ENCODE measurements at places on chromosomes 1 and 21.

DNA sequence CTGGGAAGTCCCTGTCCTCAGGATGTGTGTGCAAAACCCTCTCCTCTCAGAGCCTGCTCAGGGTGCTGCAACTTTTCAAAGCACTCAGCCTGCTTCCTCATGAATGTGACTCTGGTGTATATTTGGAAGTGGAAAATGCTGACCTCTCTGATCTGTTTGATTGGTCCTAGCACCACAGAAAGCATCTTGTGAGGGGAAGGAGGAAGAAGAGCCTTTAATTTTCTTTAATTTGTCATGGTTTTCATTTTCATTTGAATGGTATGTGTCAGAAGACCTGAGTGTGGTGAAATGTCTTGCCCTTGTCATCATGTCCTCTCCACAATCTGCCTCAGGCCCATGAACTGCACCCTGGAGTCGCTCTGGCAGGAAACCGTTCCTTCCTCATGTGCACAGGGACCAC, 383.5 kb downstream of the NTNG1 start:
- DNase-seq = peak; percentile 14

DNA sequence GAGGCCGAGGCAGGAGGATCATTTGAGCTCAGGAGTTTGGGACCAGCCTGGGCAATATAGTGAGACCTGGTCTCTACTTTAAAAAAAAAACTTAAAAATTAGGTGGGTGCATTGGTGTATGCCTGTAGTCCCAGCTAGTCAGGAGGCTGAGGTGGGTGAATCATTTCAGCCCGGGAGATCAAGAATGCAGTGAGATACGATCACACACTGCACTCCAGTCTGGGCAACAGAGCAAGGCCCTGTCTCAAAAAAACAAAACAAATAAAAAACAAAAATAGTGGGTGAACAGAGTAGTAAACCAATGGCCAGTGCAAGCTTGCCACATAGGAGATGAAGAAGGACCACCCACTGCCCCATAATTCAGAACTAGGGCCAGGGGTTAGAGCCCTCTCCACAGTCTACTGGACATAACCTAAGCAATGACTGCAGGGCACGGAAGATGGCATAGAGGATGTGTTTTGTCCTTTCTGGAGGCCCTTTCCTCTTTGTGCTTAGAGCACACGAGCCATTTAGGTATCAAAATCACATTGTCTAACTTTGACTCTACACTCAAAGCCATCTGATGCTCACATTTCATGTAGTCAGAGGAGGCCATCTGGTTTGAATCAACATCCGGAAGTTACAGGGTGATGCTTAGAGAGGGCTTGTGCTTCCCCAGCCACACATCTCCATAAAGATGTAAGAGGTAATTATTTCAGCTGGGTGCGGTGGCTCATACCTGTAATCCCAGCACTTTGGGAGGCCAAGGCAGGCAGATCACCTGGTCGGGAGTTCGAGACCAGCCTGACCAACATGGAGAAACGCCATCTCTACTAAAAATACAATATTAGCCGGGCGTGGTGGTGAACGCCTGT, 12.6 kb downstream of the CD2 start:
- DNase-seq = no peak

- no peak for DNase-seq
Observed at GRCh38 chr1:7121622-7121988, 336.4 kb downstream of the CAMTA1 start.

DNA sequence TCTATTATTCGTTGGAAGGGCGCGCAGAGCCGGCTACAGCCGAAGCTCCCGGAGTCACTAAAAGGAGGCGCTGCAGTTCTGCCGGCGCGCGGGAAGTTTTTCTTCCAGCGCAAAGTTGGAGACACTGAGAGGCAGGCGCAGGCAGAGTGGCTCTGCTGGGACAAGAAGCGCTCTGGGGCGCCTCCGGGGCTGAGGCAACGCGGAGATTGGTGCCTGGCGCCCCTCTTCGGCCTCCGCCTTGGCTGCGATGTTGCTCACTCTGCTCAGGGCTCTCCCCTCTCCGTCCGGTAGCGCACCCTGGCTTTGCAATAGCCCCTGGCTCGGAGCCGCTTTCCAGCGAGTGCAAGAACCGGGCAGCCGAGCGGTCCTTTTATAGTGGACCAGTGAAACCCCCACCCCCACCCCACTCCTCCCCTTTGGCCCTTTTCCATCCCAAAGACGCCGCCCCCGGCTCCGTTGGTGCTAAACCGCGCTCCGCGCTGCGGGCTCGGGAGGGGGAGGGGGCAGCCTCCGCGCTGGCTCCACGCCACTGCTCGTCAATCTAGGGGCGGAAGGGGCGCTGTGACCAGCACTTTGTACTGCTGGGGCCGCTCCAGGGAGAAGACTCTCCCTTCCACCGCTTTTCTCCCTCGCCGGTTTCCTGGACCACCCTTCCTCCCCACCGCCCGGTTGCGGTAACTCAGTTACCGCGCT, at the start of gene ADAMTS1:
TSS of gene ADAMTS1 (minus strand) at position 344 of the 693 bp plus-strand sequence. CDS start 455 bp downstream, outside the sequence.
- no peak for DNase-seq

GRCh38 chr1:8431019-8431418, 113.1 kb downstream of the SLC45A1 start:
- peak; percentile 30 for DNase-seq

DNA sequence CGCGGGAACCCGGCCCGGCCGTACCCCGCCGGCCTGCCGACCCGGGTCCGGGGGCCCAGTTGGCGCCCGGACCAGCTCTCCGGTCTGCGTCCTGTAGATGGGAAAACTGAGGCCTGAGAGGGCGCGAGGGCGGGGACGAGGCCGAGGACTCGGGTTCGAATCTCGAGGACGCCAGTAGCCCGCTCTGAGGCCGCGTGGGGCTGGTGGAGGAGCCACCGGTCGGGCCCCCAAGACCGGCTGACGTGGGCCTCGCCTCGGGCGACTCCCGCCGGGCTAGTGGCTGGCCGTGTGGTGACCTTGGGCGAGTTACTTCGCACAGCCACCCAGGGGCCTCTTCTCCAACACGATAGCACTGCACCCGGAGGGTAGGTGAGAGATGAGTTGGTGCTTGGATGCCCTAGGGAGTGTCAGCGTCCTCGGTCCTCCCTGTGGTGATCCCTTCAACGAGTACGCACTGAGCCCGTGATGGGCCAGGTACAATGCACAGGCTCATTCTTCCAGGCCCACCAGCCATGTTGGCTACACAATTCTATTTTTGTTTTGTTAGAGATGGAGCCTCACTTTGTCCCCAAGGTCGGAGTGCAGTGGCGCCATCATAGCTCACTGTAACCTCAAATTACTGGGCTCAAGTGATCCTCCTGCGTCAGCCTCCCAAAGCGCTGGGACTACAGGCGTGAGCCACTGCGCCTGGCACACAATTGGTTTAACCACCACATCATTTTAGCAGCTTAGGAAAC, 404 bp upstream of the SCMH1 start:
- DNase-seq = peak; percentile 22

DNA sequence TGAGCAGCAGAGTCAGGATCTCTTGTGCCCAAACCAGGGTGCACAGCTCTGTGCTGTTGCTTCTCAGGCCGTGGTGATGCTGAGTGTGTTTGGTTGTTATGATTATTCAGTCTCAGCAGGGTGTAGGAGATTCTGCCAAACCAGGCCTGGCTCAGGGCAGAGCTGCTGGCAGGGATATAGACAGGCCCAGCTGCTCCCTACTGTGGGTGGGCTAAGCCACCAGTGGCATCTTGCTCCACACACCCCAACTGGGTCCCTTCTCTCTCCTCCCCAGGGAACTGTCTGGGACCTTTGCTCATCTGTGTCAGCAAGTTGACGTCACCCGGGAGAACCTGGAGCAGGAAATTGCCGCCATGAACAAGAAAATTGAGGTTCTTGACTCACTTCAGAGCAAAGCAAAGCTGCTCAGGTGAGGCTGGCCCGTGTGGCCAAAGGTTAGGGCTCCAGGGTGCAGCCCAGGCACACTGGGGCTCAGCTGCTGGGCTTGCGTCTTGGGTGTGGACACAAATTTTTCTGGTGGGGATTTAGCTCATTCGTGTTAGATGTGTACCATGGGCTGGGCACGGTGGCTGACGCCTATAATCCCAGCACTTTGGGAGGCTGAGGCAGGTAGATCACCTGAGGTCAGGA, 9.9 kb upstream of the MIIP start:
- no peak for DNase-seq

All from MV-4-11 (cell line).